Stimulated activated naive CD4-positive, alpha-beta T cell treated with Interleukin-2 at 50 U/mL for 16 hours (primary cell): ENCODE measurements at places on chromosomes 3 and 15.

DNA sequence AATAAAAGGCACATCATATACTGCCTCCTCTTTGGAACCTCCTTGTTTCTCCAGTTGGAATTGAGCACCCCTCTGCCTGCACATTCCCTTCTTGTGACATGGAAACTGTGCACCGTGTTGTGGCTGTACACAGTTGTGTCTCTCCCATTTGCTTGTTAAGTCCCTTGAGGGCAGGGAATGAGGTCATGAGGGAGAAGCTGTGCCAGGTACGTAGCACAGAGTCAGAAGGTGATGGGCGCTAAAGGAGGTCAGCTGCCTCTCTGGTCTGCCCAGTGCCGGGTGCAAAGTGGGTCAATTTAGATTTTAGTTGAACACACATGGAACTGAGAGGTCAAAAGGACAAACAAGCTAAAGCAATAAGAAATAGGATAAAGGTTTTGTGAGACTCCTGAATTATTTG is 124.4 kb downstream of the FAM43A start:
- DNase-seq, result no peak

GRCh38 chr3:188385295-188385694 is 231.3 kb downstream of the LPP start:
- DNase-seq, result no peak

DNA sequence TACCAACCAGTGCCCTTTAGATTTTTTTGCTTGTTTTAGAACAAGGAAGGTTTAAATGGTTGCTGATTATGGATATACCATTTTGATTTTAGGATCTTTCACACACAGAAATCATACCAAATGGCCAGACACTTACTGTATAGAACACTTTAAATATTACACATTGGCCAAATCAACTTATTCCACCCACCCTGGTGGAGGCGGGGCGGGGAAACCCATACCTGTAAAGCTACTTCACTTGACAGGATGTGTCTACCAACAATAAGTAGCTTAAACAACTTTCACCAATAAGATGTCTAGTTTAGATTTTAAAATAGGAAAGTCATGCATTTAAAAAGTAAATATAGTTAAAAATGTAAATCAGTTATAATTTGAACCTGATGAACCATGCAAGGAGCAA is 17.0 kb upstream of the SFMBT1 start:
- DNase-seq, result no peak

DNA sequence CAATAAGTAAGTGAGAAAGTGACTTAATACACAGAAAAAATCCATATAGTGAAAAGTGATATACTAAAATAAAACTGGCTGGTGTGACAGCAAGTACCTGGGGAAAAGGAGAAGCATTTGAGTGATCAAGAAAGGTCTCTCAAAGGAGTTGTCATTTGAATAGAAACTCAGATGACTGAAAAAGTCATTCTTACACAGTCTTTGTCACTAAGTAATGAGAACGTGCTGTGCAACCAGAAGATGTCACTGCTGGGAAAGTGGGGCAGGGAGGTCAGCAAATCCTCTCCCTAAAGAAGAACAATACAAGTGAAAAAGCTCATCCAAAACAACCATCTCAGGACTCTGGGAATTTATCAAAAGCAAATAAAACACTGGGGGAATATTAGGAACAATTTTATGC is 317.5 kb upstream of the TRIM42 start:
- DNase-seq, result no peak

GRCh38 chr15:60972301-60972700 is 256.8 kb downstream of the RORA start:
- DNase-seq, result no peak

- DNase-seq, result no peak
Observed at GRCh38 chr15:72796515-72797337, 13.2 kb upstream of the ADPGK start.
